ENCODE measurements at places on chromosomes 5 and 9.

DNA sequence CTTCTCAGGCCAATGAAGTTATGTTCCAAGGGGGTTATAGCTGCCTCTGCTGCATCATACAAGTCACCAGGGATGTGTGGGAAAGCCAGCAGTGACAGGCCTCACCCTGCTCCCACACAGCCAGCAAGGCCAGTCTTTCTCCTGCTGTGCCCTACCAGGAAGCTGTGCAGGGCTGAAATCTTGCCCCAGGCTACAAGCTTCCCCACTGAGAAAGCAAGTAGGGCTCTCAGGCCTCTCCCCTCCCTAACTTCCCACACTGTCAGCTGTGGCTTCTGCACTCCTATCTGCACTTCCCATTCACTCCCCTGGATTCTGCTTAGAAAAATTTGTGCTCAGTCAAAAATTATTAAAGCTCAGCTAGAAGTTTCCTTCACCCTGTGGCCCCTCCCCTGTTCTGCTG is 611.2 kb upstream of the ZNF608 start:
- no peak for DNase-seq

GRCh38 chr5:156147261-156147943 is 179.6 kb upstream of the SGCD start:
- no peak for DNase-seq

DNA sequence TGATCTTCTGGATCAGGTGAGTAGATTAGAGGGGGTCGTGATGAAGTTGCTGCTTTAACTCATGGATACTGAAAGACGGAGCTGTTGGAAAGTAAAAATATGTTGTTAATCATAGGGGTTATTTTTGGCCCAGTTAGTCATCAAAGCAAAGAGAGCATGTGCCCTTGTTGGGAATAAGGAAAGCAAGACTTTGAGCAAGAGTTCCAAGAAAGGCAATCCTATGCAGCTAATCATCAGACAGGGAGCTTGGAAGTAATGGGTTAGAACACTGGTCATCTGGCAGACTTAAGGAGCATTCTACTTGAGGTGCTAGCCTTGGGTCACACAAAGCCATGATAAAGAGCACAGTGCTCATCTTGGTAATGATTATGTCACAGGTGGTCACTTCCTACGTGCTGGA is 18.3 kb downstream of the ASPN start:
- DNase-seq: no peak

DNA sequence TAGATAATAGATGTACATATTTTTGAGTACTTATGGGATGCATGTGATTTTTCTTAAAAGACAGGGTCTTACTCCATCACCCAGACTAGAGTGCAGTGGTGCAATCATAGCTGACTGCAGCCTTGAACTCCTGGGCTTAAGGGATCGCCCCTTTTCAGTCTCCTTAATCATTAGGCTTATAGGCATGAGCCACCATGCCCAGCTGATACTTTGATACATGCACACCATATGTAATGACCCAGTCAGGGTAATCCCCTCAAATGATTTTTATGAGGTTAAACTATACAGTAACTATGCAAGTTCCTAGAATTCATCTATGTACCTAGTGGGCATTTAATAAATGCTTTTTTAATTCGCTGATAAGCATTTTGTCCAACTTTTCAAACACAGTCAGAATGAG is 292.3 kb downstream of the DTWD2 start:
- DNase-seq: no peak

DNA sequence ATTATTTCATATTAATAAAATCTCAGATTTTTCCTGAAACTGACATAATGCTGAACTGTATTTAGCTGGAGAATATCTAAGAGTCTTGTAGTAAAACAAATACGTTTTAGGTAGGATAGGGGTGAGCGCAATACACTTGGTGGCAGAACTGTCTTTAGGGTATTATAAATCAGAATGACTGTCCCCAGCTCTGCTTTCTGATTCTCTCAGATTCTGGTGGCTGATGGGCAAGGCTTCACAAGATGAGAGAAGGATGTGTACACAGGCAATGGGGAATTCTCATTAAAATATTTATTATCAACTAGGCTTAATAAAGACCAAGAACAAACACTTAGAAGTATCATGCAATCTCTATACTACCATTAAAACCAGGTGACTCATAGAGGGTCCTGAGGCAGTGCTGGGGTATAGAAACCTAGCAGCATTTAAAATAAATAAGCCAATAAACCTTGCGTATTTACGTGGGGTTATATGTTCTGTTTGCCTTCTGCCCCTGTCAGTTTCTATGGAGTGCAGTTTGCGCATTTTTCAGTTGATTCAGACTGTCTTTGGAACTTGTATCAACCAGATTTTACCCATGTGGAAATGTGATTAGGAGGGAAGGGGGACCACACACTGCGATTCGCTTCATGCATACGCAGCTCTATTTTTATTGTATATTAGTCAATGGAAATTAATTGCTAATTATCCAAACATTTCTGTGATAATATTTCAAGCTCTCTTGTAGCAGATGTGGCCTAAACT is 1150.7 kb upstream of the WWC1 start:
- no peak for DNase-seq

GRCh38 chr5:149936700-149937091 is 7.9 kb downstream of the PDE6A start:
- DNase-seq: no peak

- DNase-seq: no peak
These were observed 31.7 kb downstream of the NRG2 start for GRCh38 chr5:140011297-140011802.

GRCh38 chr9:27701587-27701986 is 128.3 kb upstream of the C9orf72 start:
- no peak for DNase-seq

DNA sequence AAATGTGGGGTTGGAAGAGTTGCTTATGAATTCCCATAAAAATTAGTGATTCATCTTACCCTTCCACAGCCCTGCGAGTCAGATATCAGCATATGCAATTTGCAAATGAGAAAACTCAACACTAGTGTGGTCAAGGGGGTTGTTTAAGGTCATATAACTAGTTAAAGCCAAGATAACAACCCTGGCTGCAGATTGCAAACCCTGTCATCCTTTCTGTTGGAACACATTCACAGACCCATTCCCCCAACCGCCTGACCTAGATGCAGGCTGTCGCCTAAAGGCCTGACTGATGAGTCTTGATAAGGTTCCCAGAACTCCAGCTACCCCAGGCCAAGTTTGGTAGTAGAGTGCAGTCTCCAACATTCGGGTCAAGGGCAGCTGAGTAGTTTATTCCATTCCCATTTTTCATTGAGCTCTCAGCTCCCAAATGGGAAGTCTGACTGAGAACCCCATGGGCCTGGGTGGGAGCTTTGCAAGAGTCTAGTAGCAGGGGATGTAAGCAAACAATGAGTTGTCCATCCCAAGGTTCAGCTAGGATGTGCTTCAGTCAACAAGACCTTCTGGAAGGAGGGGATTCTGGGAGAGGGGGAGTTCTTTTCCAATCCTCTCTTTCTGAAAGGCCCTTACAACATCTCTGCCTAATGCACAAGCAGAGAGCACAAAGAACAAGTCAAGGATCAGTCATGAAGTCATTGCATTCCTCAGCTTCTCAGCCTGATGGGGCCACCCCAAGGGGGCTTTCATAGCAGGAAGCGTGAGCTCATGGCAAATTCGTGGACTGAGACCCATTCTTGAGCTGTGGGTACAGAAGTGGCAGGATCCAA is 40.3 kb downstream of the ADAM19 start:
- DNase-seq: no peak
